ENCODE measurements at places on chromosomes 16 and 17. TPM values are rescaled to one million over a fixed set of nuclear protein-coding genes. Genes with fewer than 3 reads are reported as not detected.

ATAD5 gene
- total RNA-seq = 2.7 TPM

DNA sequence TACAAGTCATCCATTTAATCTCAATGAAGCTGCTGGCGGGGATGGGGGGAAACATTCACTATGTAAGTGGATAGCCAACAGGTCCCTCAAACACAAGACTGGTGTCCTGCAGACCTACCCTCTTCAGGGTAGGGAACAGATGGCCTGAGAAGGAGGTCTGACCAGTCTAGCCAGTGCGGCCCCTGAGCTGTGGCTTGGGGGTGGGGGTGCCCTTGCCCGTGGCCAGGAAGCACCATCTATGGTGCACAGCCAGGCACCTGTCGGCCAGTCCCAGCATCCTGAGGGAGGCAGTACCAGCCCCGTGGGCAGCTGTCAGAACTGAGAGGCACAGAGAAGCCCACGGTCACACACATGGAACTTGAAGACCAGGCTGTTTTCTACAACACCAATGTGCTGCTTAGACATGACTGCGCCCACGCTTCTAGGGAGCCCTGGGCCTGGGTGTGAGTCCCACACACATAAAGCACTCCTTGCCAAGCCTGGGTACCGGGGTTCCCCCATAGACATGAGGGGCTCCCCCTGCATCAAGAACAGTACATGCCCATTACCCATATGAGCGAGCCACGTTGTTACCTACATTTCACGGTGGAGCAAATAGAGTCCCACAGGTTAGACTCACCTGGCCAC is 40.9 kb downstream of the RMI2 start:
- no peak overlapping the region for H3K4me3 ChIP-seq
- H3K4me1 ChIP-seq = peaks cover 4% of the 10 kb centered on the region
- DNase-seq = no peak
- H3K27ac ChIP-seq = no peak overlapping the region
- H3K36me3 ChIP-seq = no peaks in the 10 kb centered on the region

- no peak overlapping the region for H3K27ac ChIP-seq
- H3K4me3 ChIP-seq = no peak overlapping the region
- no peaks in the 10 kb centered on the region for H3K36me3 ChIP-seq
- DNase-seq = no peak
- no peaks in the 10 kb centered on the region for H3K27me3 ChIP-seq
These were observed 18.3 kb upstream of the HAS3 start for GRCh38 chr16:69087161-69087581.

- no peak overlapping the region for H3K27ac ChIP-seq
- peak; percentile 3 for DNase-seq
- peaks cover 38% of the 10 kb centered on the region for H3K27me3 ChIP-seq
These were observed 7.8 kb upstream of the ASGR2 start for GRCh38 chr17:7122381-7122780.

GRCh38 chr17:9290226-9290613 is 268.9 kb downstream of the NTN1 start:
- no peak overlapping the region for H3K4me3 ChIP-seq
- no peaks in the 10 kb centered on the region for H3K27me3 ChIP-seq
- peaks cover 4% of the 10 kb centered on the region for H3K36me3 ChIP-seq
- no peaks in the 10 kb centered on the region for H3K4me1 ChIP-seq

ZP2 gene
- not detected for total RNA-seq

DNA sequence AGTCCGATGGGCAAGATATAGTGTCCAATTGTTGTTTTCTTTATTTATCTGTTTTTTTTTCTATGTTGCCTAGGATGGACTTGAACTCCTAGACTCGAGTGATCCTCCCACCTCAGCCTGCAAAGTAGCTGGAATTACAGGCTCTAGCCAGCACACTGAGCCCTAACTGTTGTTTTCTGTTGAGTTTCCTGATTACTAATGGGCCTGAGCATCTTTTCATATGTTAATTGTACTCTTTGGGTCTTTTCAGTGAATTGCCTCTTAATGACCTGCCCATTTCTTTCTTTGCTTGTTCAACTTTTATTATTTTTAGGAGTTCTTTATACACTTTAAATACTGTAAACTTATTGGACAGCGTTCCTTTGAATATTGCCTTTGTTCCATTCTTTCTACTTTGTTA is 213.0 kb downstream of the HS3ST3B1 start:
- H3K27me3 ChIP-seq = peaks cover 7% of the 10 kb centered on the region
- H3K27ac ChIP-seq = no peak overlapping the region
- no peaks in the 10 kb centered on the region for H3K36me3 ChIP-seq
- peaks cover 3% of the 10 kb centered on the region for H3K4me1 ChIP-seq
- no peak overlapping the region for H3K4me3 ChIP-seq

DNA sequence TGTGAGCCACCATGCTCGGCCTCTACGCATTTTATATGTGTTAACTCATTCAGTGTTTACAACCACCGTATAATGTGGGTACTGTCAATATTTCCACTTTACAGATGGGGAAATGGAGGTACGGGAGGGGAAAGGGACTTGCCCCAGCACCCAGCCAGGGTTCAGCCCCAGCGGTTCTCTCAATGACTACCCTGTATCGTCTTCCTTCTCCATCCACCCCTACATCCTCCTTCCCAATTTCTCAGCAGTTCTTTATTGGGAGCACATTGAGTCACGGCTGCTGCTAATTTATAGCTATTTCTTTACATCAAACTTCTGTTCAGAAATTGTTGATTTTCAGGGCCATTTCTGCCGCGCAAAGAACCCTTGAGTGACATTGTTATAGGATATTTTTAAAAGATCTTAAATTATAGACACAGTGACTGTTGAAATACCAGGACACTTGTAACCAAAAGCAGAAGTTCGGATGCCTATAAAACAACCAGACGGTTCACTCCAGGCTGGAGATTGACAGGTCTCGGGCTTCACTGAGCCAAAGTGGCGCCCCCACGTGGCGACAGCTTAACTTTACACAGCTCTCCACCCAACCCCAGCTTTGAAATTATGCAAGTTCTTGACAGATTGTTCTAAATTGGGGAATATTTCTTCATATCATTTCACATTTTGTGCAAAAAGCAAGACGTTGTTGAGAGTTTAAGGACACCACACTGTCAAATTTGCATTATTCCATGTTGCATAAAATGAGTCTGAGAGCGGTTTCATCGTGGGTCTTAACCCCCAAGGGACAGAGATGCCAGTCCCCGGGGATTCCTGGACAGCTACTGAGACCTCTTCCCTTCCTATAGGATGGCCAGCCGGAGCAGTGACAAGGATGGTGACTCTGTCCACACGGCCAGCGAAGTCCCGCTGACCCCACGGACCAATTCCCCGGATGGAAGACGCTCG is 11.8 kb downstream of the SYT17 start:
- no peaks in the 10 kb centered on the region for H3K36me3 ChIP-seq
- no peak overlapping the region for H3K4me3 ChIP-seq
- H3K4me1 ChIP-seq = no peaks in the 10 kb centered on the region
- no peak overlapping the region for H3K27ac ChIP-seq

PYDC1 gene
- not detected for total RNA-seq

DNA sequence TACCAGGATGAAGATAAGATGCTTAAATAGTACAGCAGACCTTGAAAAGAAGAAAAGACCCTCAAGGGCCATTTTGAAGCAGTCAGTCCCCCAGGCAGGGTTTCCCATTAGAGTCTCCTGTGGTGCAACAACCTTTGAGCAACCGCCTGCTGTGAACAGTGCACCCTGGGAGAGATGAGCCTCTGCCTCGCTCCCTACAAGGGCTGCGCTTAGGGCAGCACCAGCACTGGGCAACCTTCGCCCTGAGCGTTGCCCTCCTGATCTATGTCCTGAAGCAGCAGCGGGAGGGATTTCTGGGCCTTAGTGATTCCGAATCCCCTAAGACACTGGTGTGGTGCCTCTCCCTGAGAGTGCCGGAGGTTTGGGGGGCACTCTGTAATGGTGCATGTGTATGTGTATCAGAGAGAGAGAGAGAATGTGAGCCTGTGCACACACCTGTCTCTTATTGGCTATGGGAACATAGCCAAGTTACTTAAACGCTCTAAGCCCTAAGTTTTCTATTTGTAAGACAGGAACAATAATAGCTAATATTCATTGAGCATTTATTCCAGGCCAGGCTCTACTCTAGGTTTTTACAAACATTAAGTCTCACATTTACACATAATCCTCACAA is 25.2 kb upstream of the ABCC12 start:
- no peak overlapping the region for H3K4me3 ChIP-seq
- H3K27me3 ChIP-seq = peaks cover 29% of the 10 kb centered on the region
- H3K4me1 ChIP-seq = no peaks in the 10 kb centered on the region
- DNase-seq = no peak
- H3K27ac ChIP-seq = no peak overlapping the region
- no peaks in the 10 kb centered on the region for H3K36me3 ChIP-seq

GRCh38 chr17:8123695-8124349 is at the start of gene HES7:
Gene HES7, minus strand, starts transcription at chr17:8124106. Its CDS starts 22 bp downstream, at chr17:8124084.
- peak within 1 kb of the TSS; percentile 42 for H3K27ac ChIP-seq
- H3K36me3 ChIP-seq = no peaks in the 10 kb centered on the region
- DNase-seq = no peak
- H3K4me1 ChIP-seq = peaks cover 69% of the 10 kb centered on the region
- peak within 1 kb of the TSS; percentile 88 for H3K4me3 ChIP-seq
- peaks cover 15% of the 10 kb centered on the region for H3K27me3 ChIP-seq

DNA sequence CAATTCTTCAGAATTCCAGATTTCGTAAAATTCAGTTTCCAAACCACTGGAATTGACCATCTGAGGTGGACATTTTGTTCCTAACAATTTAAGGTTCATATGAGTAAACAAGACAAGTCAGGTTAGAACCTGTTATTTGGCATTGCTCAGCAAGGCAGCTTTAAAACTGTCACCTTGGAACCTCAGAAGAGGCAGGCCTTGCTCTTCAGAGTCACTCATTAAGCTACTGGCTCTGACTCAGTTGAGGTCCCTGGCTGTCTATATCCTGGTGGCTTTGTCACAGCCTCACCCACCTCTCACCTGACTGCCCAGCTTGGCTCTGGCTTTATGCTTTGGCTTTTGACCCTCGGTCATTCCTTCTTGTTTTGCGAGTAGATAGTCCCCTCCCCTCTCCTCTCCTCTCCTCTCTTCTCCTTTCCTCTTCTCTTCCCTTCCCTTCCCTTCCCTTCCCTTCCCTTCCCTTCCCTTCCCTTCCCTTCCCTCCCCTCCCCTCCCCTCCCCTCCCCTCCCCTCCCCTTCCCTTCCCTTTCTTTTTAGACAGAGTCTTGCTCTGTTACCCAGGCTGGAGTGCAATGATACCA is 238.4 kb downstream of the SHISA9 start:
- no peak for DNase-seq
- no peaks in the 10 kb centered on the region for H3K27me3 ChIP-seq
- no peaks in the 10 kb centered on the region for H3K36me3 ChIP-seq
- H3K4me1 ChIP-seq = no peaks in the 10 kb centered on the region
- no peak overlapping the region for H3K27ac ChIP-seq

TENT4B gene
- total RNA-seq = 19.4 TPM

GLTPD2 gene
- total RNA-seq = not detected

WDR90 gene
- 20.6 TPM for total RNA-seq

DNA sequence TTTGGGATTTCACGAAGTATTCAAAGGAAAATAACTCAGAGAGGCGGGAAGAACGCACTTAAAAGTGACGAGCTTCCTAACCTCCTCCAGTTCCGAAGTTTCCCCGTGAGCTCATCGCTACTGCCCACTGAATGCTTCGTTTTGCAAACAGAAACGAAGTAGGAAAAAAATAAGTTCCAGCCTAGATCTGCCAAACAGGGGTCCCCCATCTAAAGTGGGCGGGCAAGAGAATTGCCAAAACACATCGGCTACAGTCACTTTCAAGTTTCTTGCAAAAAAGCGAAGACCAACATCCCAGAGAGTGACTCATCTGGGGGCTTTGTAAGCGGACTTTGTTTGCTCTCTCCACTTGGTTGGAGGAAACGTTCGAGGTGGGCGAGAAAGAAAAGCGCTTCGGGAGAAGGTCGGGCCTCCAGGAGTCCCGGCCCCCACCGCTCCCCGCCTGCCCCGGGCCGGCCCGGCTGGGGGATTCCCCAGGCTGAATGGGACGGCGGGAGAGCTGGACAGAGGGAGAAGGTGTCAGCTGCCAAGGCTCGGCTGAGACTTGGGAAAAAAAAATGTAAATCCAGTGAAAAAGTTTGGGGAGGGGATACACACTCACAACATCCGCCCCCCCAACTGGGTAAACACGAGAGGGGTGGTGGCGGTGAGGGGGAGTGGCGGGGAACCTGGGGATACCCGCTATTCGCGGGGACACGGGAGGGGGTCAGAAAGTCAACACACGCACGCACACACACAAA is 1.0 kb downstream of the VEZF1 start:
- DNase-seq = peak; percentile 59
- peaks cover 86% of the 10 kb centered on the region for H3K4me1 ChIP-seq
- H3K36me3 ChIP-seq = peaks cover 14% of the 10 kb centered on the region
- peak overlapping the region; percentile 95 for H3K27ac ChIP-seq
- H3K27me3 ChIP-seq = no peaks in the 10 kb centered on the region

CES3 gene
- not detected for total RNA-seq

GRCh38 chr17:6546069-6546718 is 10.2 kb downstream of the PITPNM3 start:
- peaks cover 32% of the 10 kb centered on the region for H3K27me3 ChIP-seq
- H3K4me1 ChIP-seq = peaks cover 9% of the 10 kb centered on the region
- H3K27ac ChIP-seq = no peak overlapping the region
- no peaks in the 10 kb centered on the region for H3K36me3 ChIP-seq
- DNase-seq = peak; percentile 28

GRCh38 chr16:47851146-47851545 is 304.6 kb downstream of the ABCC12 start:
- H3K4me1 ChIP-seq = peaks cover 12% of the 10 kb centered on the region
- H3K36me3 ChIP-seq = peaks cover 5% of the 10 kb centered on the region
- DNase-seq = no peak
- H3K4me3 ChIP-seq = no peak overlapping the region
- no peak overlapping the region for H3K27ac ChIP-seq
- H3K27me3 ChIP-seq = peaks cover 18% of the 10 kb centered on the region

TBC1D28 gene
- not detected for total RNA-seq

- H3K27me3 ChIP-seq = peaks cover 9% of the 10 kb centered on the region
- no peaks in the 10 kb centered on the region for H3K4me1 ChIP-seq
- no peak overlapping the region for H3K4me3 ChIP-seq
- no peak for DNase-seq
- H3K36me3 ChIP-seq = peaks cover 13% of the 10 kb centered on the region
These were observed 15.8 kb upstream of the KCNJ18 start for GRCh38 chr17:21676281-21677111.

DNA sequence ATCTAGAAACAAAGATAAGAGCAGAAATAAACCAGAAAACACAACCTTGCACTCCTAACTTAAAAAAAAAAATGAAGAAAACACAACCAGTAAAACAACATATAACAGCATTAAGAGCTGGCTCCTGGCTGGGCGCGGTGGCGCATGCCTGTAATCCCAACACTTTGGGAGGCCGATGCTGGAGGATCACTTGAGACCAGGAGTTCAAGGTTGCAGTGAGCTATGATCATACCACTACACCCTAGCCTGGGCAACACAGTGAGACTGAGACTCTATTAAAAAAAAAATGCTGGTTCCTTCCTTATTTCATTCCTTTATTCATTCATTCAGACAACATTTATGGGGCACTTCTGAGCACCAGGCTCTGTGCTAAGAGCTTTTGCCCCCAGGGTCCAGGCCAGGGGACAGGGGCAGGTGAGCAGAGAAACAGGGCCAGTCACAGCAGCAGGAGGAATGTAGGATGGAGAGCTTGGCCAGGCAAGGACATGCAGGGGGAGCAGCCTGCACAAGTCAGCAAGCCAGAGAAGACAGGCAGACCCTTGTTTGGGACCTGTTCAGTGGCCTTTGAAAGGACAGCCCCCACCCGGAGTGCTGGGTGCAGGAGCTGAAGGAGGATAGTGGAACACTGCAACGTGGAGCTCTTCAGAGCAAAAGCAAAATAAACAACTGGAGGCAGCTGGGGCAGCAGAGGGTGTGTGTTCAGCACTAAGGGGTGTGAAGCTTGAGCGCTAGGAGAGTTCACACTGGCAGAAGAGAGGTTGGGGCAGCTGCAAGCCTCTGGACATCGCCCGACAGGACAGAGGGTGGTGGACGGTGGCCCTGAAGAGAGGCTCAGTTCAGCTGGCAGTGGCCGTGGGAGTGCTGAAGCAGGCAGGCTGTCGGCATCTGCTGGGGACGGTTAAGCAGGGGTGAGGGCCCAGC is 2.6 kb downstream of the STH start:
- DNase-seq = no peak
- no peak overlapping the region for H3K4me3 ChIP-seq
- peaks cover 9% of the 10 kb centered on the region for H3K4me1 ChIP-seq
- no peaks in the 10 kb centered on the region for H3K36me3 ChIP-seq

All from HFFc6 (cell line).